Suppressor macrophage treated with lipopolysaccharide for 4 hours (primary cell): ENCODE measurements at places on chromosomes 12 and 14.

DNA sequence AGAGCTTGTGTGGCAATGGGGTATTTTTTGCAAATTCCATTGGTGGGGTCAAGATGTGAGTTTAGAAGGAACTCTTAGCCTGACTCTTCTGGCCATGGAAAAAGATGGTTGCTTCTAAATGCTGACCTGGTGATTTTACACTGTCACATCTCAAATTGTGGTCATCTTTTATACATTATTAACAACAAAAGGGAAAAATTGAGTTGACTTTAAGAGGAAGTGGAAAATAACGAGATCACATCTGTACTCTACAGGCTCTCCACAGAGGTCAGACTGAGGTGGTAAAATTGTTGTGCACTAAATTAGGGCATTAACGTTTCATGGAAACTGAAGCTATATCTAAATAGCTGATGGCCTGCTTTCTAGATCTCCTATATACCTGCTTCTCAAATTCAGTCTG, 44.7 kb downstream of the PTPN11 start:
- DNase-seq: peak; percentile 3

- DNase-seq: no peak
Measured at GRCh38 chr14:38078393-38078792, 129.3 kb upstream of the SSTR1 start.

DNA sequence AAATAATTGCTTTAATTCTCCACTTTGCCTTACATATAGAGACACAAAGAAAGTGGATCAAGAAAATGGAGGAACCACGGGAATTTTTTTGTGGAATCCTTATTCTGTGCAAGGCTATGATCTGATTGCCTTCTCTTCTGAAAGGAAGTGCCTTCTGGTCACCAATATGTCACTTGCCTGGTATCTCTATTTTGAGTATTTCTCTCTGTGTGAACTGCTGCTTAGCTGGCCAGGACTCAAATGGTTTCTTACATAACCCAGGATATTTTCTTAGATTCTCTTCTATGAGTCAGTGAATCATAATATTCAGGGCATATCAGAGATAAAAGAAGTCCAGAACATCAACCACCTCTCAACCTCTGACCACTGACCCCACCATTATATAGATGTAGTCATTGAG, 156.1 kb downstream of the DIO2 start:
- no peak for DNase-seq

GRCh38 chr12:108975024-108975593, 45.8 kb downstream of the SVOP start:
- DNase-seq: no peak

- DNase-seq: peak; percentile 86
Measured at GRCh38 chr14:101707068-101707842, 54.3 kb upstream of the PPP2R5C start.

- DNase-seq: peak; percentile 56
Measured at GRCh38 chr14:22226381-22226780, 362.6 kb downstream of the DAD1 start.

GRCh38 chr14:26811756-26812305, 214.0 kb upstream of the NOVA1 start:
- DNase-seq: no peak

DNA sequence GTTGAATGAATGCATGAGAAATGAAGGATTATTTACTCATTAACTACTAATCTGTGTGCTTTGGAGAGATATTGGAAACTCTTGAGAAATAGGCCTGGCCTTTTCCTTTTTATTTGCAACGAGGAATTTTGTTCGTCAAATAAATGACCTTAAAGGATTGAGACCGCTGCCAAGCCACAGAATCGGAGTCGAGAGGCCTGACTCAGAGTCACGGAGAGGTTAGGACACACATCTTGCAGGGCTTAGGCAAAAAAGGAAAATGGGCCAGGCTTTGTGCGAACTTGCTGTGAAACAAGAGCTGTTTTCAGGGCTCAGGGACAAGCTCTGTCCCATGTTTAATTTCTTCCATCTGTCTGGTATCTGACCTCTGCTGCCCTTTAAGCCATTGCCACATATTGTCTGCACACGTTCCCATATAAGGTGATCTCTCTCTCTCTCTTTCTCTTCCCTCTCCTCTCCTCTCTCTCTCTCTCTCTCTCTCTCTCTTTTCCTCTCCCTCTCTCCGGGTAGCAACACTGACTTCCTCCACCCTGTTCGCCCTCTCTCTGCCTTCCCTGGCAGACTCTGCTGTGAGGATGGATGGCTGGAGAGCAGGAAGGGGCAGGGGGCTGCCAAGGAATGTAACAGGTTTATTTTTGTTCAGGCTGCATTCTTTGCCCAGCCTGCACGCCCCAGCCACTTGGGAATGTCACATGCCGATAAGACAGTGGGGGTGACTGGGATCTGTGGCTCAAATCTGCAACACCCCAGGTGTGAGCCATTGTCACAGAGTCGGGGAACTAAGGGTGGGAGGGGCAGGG, 14.9 kb upstream of the IFT81 start:
- no peak for DNase-seq

GRCh38 chr12:95996034-95996658, at the start of gene HAL:
TSS of gene HAL (minus strand) at chr12:95996344. CDS start at chr12:95995910, 434 bp downstream.
- peak; percentile 80 for DNase-seq

DNA sequence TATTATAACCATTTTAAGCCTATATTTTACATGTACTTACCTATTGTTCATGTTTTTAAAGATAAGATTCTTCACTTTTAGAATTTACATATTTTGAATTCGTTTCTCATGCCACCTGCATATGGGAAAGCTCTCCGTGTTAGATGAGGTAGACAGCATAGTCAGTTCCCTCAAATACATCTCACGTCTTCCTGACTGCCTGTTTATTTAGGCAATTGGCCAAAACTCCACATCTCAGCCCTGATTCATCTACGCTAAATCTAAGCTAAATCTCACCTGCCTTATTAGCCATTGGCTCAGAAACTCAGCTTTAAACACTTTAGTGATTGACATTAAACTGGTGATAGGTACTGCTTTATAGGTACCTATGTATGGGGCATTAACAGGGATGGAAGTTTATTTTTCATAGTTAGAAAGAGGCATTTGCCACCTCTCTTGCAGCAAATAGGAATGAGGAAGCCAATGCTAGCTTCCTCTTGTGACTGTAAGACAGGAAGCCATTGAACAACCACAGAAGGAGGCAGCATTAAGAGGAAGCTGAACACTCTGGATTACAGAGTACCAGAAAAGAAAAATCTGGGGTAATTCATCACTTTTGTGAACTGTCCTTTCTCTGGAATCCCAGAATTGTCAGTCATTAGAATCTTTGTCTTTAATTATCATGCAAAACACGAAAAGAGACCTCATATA, 111.9 kb downstream of the LRFN5 start:
- DNase-seq: peak; percentile 37
